Dermis microvascular lymphatic vessel endothelial cell (primary cell): ENCODE measurements at places on chromosomes 7 and 10.

DNA sequence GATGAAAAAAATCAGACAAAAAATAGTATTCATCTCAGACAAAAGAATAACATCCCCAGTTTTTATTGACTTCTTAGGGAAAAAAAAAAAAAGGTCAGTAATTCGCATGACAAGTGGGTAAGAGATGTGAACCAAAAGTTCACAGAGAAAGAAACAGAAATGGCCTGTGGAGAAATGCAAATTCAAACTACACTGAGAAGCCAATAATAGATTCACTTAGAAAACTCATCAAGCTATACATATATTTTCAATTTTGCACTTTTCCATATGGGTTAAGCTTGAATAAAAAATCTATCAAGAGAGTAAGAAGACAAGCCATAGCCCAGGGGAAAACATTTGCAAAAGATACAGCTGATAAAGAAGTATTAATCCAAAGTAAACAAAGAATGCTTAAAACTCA, 28.0 kb downstream of the HERC4 start:
- no peak for DNase-seq

DNA sequence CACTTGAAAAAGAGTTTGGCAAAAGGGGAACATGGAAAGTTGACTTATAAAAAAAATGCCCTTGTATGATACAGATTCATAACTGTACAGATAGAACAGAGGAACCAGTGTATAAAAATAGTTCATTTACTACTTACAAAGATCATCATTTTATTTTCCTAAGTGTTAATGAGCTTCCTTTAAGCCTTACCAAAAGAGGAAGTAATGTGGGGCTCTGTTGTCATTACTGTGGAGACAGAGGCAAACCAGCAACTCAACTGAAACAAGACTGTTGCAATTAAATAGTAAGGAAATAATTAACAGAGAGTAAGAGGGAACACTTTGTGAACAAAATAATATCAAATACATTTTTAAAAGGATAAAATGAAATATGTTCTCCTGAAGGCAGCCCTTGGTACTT, 526.2 kb upstream of the ADARB2 start:
- DNase-seq = no peak

DNA sequence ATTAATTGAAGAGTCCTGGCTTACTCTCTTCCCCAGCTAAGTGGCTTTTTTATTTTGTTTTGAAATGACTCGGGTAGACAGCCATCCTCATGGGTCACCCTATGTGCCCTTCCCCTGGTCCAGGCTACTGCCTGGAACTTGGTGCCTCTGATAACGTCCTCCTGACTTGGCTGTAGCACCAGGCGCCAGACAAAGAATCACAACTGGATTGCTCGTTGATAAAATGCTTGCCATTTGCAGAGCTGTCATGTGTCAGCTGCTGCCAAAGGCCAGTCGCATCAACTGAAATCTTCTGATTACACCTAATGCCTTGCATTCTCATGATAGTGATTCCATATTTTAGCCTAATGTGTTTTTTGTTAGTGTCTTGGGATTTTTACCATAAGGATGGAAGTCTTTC, 27.4 kb upstream of the ABLIM1 start:
- DNase-seq = no peak

DNA sequence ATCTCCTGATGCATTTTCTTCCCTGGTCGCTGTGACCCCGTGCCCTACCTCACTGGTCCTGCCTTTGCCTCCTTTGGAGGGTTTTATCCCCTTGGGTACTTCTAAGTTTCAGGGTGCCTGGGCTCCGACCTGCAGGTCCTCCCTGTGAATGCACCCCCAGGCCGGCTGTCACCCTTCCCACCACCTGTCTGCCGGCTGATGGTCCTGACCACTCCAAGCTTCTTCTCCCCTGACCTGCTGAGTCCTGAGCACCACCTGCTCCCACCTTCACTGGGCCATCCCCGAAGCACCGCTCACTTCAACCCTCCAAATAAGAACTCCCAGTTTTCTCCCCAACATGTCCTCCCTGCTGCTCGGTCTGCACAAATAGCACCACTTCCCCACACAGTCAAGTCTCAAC, 33.4 kb downstream of the TNS3 start:
- no peak for DNase-seq

- no peak for DNase-seq
Measured at GRCh38 chr10:130040817-130041330, 69.8 kb downstream of the C10orf143 start.
